ENCODE measurements at places on chromosomes 12 and 14.

DNA sequence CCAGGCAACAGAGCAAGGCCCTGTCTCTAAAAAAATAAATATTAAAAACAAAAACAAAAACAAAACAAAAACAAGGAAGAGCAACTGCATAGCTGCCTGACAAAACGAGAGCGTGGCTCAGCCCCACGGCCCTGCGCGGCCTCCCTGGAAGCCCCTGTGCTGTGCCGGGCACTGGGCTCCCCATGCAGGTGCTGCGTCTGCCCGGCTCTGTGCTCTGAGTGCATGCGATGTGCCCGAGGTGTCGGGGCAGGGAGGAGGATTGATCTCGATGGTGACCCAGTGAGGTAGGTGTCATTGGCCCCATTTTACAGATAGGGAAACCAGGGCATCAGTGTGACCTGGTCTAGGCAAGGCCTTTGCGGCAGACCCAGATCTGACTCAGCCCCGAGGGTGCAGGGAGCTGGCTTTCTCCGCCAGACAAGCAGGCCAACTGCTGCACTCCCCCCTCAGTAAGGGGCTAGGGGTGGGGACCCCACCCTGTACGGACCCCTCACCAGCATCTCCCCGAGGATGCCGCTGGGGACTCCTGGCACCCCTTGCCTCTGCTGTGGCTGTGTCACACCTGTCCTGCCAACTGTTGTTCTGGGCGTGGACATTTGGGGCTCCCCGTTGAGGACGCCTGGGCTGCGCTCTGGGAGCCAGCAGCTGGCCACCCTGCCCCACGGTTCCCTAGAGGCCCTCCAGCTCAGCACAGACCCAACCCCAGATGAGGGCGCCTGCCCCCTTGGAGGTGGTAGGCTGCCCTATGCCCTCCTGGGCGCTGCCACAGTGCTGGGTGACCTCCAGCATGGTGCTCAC lies 15.3 kb downstream of the GPR132 start:
- no peak for DNase-seq

DNA sequence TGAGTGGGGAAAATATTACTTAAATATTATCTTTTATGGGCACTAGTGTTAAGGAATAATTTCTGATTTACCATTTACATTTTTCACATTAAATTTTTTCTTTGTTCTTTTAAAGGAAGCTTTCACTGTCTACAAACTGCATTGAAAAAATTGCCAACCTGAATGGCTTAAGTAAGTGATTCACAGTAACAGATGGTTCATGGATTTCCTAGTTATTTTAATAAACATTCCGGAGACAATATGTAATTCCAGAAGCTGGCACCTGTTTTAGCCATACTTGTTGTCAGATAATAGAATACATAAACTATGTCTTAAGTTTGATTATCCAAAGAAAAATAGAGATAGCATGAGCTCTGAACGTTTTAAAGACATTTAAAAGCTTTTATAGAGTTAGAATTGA lies 17.1 kb downstream of the DNAL1 start:
- no peak for DNase-seq

DNA sequence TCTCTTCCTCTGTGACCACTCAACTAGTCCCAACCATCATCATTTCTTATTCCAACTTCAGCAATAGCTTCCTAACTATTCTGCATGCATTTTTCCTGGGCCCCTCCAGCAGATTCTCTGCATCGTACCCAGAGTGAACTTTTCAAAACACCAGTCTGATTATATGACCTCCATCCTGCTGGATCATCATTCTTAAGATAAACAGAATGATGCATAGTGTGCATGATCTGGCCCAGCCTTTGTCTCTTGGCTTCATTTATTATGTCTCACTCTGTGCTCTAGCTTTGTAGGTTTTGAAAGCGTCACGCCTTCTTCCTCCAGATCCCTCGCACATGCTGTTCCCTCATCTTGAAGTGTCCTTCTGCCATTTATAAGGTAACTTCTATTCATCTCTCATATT lies 46.3 kb upstream of the SLC38A4 start:
- DNase-seq = no peak

- no peak for DNase-seq
Observed at GRCh38 chr14:93212432-93212831, 5.4 kb downstream of the UBR7 start.

DNA sequence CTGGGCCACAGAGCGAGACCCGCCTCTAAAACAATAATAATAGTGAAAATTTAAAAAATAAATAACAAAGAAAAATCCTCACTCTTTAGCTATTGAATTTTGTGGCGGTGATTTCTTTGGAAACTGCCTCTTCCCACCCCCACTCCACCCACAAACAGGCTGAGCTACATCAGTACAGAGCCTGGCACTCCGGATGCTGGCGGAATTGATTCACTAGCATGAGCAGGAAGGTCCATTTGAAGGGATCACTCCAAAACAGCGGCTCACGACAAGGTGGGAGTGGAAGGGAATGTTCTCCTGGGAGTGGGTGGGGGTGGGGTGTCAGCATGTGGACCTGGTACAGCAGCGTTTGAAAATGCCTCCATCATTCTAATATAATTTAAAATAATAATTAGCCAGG lies 26.1 kb downstream of the CCDC177 start:
- no peak for DNase-seq

GRCh38 chr14:20935303-20935984 lies 19.8 kb upstream of the RNASE2 start:
- DNase-seq = no peak

DNA sequence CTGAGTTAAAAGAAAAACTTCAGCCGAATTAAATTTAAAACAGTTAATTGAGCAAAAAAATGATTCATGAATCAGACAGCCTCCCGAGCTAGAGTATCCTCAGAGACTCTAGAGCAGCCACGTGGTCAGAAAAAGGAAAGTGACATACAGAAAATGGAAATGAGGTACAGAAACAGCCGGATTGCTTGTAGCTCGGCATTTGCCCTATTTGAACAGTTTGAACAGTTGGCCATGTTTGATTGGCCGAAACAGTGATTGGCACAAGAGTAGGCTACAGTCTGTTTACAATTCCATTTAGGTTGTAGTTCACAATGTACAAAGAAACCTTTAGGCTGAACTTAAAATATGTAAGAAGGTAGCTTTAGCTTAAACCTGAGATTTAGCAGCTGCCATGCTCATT lies 12.9 kb upstream of the OXA1L start:
- no peak for DNase-seq

GRCh38 chr12:18139254-18139653 lies 49.3 kb upstream of the RERGL start:
- no peak for DNase-seq

- DNase-seq = no peak
Observed at GRCh38 chr14:72790887-72791566, 102.9 kb downstream of the DPF3 start.

DNA sequence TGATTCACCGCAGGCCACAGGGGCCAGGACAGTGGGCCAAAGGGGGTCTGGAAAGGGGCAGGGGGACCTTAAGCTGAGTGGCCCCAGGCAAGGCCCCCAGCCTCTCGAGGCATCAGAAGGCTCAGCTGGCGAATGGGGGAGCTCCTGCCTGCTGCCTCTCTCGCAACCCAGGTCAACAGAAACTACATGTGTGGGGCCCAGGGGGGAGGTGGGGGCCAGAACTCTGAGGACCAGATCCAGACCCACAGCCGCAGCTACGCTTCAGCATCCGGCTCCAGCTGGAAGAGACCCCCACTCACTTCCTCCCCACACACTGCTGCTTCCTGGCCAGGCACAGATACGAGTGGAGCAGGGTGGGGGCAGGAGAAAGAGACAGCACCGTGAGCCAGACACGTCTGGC lies 46.5 kb downstream of the NCOR2 start:
- no peak for DNase-seq

DNA sequence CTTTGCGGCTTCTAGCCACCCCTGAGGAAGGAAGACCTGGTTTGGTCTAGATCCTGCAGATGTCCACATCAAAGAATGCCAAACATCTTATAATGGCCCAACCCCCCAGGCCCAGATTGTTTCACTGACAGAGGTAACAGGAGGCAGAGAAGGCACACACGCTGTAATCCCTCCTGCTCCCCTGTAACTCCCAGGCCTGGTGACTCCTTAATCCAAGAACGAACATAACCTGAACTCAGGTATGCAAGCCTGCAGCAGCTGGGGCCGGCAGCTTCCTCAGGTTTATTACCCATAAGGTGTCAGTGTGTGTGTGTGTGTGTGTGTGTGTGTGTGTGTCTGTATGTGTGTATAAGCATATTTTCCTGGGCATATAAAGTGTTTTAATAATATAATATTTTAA lies 52.7 kb downstream of the ERH start:
- DNase-seq = no peak

DNA sequence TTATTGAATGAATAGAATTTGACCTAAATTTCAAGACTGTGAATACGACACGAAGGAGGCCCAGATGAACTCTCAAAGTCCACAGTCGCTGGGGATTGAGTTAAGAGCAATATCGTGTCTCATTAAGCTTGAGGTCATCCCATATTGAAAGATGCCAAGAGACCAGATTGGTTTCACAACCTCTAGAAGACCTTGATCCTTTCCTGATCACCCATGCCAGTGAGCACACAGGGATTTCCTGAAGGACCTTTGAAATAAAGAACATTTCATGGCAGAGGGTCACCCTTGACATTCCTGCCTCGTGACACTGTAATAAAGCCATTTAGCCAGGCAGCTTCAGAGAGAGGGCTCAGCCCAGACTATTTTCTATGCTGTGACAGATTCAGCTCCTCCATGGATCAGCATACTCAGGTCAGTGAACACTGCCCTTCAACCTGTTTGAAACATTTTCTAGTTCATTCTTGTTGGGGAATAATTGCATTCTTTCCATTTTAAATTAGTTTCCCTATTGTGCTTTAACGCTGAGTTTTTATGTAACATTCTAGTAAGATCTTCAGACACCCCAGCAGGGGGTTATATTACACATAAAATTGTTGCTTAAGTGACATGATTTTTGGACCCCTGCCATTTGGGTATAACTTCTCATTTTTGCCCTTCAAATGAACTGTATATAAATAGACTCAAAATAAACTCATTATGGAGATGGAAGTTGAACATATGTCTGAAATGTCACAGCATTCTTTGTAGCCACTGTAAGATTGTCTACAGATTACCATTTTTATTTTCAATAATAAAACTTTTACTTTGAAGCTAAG lies 213.2 kb downstream of the C12orf50 start:
- no peak for DNase-seq

DNA sequence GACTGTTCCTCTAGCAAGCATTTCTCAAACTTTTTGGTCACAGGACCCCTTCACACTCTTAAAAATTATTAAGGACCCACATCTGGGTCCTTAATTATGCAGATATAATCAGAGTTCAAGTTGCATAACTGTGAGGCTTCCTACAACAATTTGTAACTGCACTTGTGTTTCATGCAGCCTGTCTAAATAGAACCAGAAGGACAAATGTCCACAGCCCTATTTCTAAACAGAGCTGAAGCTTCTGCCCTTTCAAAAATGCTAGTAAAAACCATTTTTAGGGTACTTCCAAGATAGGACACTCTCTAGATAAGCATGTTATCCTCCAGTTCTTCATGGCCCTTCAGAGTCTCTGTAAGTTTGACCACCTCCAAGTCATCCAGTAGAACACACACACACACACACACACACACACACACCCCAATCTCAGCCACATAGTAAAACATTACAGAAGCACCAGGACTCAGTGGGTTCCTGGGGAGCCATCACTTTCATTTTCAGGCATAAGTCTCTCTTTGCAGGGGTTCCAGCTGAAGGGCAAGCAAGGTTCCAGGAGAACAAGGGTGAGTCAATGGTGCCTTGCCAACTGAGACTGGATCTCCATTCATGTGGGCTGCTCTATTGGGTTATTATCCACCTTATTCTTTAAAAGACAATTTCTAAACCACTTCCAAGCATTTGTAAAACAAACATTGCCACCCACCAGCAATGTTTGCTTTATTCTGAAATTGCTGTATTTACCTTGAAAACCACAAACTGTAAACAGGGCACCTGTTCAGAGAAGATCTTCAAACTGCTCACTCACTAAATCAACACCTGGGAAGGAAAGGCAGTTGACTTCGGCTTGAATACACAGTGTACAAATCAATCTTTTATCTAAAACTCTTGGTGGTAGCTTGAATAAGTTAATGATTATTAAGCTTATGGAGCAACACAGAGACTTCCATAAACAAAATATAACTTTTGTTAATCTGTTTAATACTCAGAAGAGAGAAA lies 64.1 kb downstream of the ITPR2 start:
- no peak for DNase-seq

GRCh38 chr12:114682106-114682784 lies 1.7 kb downstream of the TBX3 start:
- DNase-seq = no peak

- peak; percentile 54 for DNase-seq
Observed at GRCh38 chr12:9951026-9951675, 19.0 kb upstream of the CLEC2A start.

GRCh38 chr14:104977681-104978653 lies at the start of gene AHNAK2:
Gene AHNAK2 (minus strand): TSS chr14:104978374. CDS start chr14:104978237, 137 bp downstream.
- peak; percentile 52 for DNase-seq

- DNase-seq = no peak
Observed at GRCh38 chr14:62409626-62410300, 635.5 kb downstream of the KCNH5 start.

GRCh38 chr14:35776823-35777222 lies 32.3 kb downstream of the RALGAPA1 start:
- no peak for DNase-seq

DNA sequence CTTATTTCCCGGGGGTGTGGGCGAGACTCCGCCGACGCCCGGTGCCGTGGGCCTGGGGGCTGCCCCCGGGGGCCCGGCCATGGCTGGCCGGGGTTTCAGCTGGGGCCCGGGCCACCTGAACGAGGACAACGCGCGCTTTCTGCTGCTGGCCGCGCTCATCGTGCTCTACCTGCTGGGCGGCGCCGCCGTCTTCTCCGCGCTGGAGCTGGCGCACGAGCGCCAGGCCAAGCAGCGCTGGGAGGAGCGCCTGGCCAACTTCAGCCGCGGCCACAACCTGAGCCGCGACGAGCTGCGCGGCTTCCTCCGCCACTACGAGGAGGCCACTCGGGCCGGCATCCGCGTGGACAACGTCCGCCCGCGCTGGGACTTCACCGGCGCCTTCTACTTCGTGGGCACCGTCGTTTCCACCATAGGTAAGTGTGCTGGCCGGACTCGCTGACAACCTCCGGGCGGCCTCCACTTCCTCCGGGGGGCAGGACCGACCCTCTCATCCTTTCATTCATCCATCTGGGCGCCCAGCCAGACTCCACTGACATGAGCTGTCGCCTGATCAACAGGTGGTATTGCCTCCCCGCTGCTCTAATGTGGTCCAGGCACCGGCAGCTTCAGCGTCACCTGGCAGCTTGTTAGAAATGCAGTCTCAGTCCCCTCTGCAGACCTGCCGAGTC lies 467 bp downstream of the KCNK13 start:
- DNase-seq = no peak

GRCh38 chr12:130825771-130826150 lies 13.3 kb downstream of the STX2 start:
- DNase-seq = no peak

Measured in CD4-positive, alpha-beta T cell treated with Interleukin-21 for 1 hour (primary cell).